Activated CD4-positive, alpha-beta memory T cell treated with anti-CD3 and anti-CD28 coated beads, Interleukin-2, amount 10 ng/mL, durations not matched to agents 7 days and 5 days (primary cell): ENCODE measurements at places on chromosomes 5 and 9. TPM values are rescaled to one million over a fixed set of nuclear protein-coding genes. Genes with fewer than 3 reads are reported as not detected.
A peak's percentile ranks its signal among the peaks of the same experiment; 100 is the strongest.

- peaks cover 2% of the 10 kb centered on the region for H3K4me1 ChIP-seq
- no peak overlapping the region for H3K4me3 ChIP-seq
- no peak overlapping the region for H3K27ac ChIP-seq
- no peaks in the 10 kb centered on the region for H3K27me3 ChIP-seq
Observed at GRCh38 chr5:141547921-141548320, 59.0 kb downstream of the PCDHGC5 start.

- H3K27me3 ChIP-seq, result peaks cover 21% of the 10 kb centered on the region
- no peak overlapping the region for H3K4me3 ChIP-seq
- no peak overlapping the region for H3K27ac ChIP-seq
Observed at GRCh38 chr9:36823466-36823865, 210.6 kb downstream of the PAX5 start.

The BAAT gene
- total RNA-seq, result not detected

The GARIN3 gene
- 0.13 TPM for total RNA-seq

DNA sequence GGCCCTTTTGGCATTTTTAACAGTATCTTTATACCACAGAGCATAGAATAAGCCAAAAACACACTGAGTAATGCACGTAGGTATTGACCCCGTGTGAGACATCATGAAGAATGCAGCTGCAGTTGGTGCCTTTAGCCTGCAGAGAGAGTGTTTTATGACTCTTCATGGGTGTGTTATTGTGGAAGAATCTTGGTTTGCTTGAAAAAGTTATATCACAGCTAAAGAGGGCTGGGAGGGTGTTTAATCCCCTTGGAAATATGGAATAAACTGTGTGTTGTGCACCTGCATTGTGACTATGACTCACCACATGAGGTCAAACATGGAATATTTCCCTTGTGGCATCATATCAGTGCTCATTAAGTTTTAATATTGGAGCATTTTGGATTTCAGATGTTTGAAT is 458.7 kb downstream of the CDH9 start:
- no peaks in the 10 kb centered on the region for H3K27me3 ChIP-seq
- no peak for DNase-seq
- no peaks in the 10 kb centered on the region for H3K36me3 ChIP-seq

- no peaks in the 10 kb centered on the region for H3K27me3 ChIP-seq
- H3K27ac ChIP-seq, result no peak overlapping the region
- H3K4me1 ChIP-seq, result no peaks in the 10 kb centered on the region
- no peaks in the 10 kb centered on the region for H3K36me3 ChIP-seq
Observed at GRCh38 chr9:11235061-11235460, 622.3 kb upstream of the PTPRD start.

GRCh38 chr5:155504606-155505005 is 491.1 kb downstream of the KIF4B start:
- no peaks in the 10 kb centered on the region for H3K27me3 ChIP-seq
- no peaks in the 10 kb centered on the region for H3K36me3 ChIP-seq
- DNase-seq, result no peak
- no peak overlapping the region for H3K27ac ChIP-seq

The NMUR2 gene
- total RNA-seq, result not detected

DNA sequence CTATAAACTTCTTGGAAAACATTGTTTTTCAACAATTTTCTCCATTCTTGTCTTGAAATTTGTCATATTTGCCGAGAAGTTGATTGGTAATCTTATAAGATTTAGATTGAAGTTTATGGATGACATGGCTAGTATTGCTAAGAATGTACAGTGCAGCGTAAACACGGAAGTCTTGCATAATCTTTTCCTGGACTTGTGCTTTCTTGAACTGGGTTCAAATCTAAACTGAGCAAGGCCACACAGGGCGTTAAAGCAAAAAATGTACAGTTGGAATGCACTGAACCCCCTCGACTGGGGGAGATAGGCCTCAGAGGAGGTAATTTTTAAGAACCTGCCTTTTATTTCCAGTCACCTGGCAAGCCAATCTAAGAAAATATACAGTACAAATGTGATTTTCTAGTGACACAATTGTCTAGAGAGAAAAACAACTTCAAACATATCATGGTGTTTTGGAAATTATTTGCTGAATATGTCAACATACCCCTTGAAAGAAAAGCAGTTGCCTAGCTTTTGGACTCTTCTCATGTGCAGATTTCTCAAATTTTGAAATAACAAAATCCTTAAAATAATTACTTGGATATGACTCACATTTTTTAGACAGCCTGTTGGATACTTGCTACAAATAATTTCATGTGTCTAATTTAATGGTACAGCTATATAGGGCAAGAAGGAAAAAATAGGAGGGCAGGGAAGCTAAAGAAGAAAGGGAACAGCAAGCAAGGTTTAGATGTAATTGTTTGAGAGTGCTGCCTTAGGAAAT is 18.5 kb upstream of the GAS1 start:
- no peak overlapping the region for H3K4me3 ChIP-seq
- peaks cover 4% of the 10 kb centered on the region for H3K27me3 ChIP-seq
- no peaks in the 10 kb centered on the region for H3K36me3 ChIP-seq
- no peak for DNase-seq

DNA sequence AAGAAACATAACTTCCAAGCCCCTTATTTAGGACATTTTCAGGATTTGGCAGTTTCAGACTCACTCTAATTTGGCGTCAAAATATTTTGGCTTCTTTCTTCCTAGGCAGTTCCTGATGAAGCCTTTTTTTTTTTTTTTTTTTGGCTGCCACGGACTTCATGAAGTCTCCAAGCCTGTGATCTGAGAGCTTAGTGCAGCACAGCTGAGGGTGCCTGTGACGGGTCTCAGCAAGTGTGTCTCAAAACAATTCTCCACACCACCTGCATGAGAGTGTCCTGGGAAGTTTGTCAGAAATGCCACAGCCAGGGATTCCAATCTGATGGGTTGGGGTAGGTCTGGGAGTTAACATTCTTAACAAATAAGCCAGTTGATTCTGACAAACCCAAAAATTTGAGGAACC is 6.0 kb upstream of the ESM1 start:
- H3K4me1 ChIP-seq, result peaks cover 56% of the 10 kb centered on the region
- no peak for DNase-seq
- peaks cover 3% of the 10 kb centered on the region for H3K27me3 ChIP-seq
- peaks cover 5% of the 10 kb centered on the region for H3K36me3 ChIP-seq

GRCh38 chr9:97480174-97480573 is 21.3 kb upstream of the TMOD1 start:
- peaks cover 34% of the 10 kb centered on the region for H3K36me3 ChIP-seq
- no peak overlapping the region for H3K27ac ChIP-seq
- no peaks in the 10 kb centered on the region for H3K4me1 ChIP-seq
- H3K4me3 ChIP-seq, result no peak overlapping the region
- no peaks in the 10 kb centered on the region for H3K27me3 ChIP-seq

DNA sequence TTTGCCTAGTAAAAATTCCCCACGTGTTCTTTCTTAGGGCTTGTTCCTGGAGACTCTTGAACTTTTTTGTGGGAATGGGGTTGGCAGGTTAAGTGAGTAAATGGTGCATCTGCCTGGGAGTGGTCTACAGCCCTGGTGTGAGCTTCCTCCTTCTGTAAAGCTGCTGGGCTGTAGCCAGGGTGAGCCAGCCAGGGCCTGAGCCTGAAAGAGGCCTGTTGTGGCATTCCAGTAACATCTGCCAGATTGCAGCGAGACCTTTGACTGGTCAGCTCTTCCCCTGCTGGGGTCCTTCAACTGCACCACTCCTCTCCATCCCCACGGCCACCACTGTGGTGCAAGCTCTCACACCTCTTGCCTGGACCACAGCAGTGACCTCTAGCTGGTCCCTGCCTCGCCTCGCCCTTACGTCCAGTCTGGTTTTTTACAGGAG is 47.5 kb downstream of the SLC22A5 start:
- no peaks in the 10 kb centered on the region for H3K27me3 ChIP-seq
- peaks cover 69% of the 10 kb centered on the region for H3K36me3 ChIP-seq
- H3K4me3 ChIP-seq, result no peak overlapping the region

GRCh38 chr5:2129568-2130272 is 247.0 kb upstream of the IRX4 start:
- H3K36me3 ChIP-seq, result no peaks in the 10 kb centered on the region
- no peaks in the 10 kb centered on the region for H3K27me3 ChIP-seq
- H3K4me1 ChIP-seq, result no peaks in the 10 kb centered on the region
- DNase-seq, result no peak
- H3K27ac ChIP-seq, result no peak overlapping the region

DNA sequence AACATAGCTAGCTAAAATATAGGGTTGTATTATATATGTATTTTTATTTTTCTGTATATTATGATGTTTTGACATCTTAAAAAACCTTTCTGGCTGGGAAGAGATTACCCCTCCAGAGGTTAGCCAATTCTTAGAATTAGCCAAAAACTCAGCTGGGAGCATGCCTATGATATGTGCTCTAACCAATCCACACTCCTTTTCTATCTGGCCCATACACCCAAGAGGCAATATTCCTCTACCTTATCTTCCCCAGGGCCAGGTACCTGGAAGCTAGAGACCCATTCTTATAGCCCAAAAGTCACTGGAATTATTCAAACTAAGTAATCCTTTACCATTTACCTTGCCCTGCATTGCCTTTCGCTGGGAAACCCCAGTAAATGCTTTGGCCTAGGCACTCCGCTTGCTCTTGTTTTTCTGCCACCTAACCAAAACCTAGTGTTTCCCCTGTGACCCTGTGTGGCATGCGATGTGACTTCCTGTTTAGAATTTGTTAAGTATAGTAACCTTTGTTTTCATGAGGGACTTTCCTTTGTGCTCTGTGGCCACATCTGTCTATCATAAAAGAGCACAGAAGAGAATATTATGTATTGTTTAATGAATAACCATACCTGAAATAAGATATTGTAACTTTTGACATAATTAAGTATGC is 37.4 kb downstream of the CSNK1G3 start:
- peak; percentile 69 for DNase-seq
- peaks cover 26% of the 10 kb centered on the region for H3K4me1 ChIP-seq

- no peaks in the 10 kb centered on the region for H3K36me3 ChIP-seq
- no peaks in the 10 kb centered on the region for H3K4me1 ChIP-seq
- no peak overlapping the region for H3K4me3 ChIP-seq
- no peak for DNase-seq
- no peak overlapping the region for H3K27ac ChIP-seq
Observed at GRCh38 chr9:37971108-37971459, 67.2 kb upstream of the SLC25A51 start.

The PDE6A gene
- not detected for total RNA-seq

DNA sequence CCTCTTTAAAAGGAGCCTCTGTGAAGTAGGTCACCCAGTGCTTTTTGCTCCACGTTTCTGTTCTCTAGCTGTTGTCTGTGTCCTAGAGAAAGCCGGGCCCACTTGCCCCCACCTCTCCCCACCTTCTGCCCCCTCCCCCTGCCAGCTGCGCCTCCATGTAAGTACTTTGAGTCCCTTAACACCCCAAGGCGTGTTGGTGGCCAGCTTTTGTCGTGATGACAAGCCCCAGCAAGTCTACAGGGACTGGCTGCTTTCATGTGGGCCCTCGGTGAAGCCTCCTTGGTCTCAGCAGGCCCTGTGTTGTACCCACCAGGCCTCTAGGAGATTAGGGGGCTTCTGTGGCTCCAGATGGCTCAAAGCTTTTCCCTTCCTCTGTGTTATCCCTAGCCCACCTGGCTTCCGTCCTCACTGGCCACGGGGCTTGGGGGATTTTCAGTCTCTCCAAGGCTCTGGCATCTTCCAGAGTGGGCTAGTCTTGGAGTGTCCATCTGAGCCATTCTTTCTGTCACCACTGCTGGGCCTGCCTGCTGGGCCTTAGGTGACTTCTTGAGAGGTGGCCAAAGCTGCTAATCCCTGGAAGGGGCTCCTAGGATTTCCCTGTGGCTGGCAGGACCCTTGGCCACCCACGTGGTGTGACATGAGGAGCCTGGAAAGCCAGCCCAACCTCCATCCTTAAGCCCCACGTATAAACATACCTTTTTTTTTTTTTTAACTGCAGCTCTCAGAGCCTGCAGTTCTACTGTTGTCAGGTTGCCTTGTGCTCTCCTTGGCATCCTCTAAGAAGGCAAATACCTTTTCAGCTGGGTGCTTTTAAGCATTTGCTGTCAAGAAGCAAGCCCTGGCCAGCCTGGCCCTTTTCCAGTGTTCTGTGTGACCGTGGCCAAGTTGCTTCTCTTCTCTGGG is 1.1 kb upstream of the NDST1 start:
- H3K27ac ChIP-seq, result no peak overlapping the region
- no peaks in the 10 kb centered on the region for H3K36me3 ChIP-seq

DNA sequence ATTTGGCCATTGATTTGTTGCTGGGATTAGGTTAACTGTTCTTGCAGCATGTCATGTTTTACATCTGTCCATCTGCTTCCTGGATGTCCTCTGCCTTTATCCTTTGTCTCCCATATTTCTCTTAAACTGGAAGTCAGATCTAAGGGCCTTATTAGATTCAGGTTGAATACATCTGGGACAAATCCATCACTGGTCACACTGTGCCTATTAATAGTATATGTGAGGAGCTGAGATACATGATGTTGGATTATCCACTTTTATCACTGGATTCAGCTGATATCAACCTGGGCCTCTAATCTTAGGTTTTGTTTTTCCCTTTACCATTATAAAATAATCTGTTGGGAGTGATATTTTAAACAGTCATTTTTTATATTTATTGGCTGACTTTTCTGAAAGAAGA is 41.8 kb upstream of the ROPN1L start:
- H3K4me1 ChIP-seq, result peaks cover 16% of the 10 kb centered on the region
- no peak overlapping the region for H3K4me3 ChIP-seq
- H3K27me3 ChIP-seq, result no peaks in the 10 kb centered on the region
- H3K36me3 ChIP-seq, result peaks cover 57% of the 10 kb centered on the region
- DNase-seq, result no peak

- H3K4me3 ChIP-seq, result no peak overlapping the region
- no peaks in the 10 kb centered on the region for H3K4me1 ChIP-seq
- no peaks in the 10 kb centered on the region for H3K27me3 ChIP-seq
- no peak overlapping the region for H3K27ac ChIP-seq
- no peaks in the 10 kb centered on the region for H3K36me3 ChIP-seq
Observed at GRCh38 chr9:107674721-107675277, 185.2 kb upstream of the KLF4 start.

DNA sequence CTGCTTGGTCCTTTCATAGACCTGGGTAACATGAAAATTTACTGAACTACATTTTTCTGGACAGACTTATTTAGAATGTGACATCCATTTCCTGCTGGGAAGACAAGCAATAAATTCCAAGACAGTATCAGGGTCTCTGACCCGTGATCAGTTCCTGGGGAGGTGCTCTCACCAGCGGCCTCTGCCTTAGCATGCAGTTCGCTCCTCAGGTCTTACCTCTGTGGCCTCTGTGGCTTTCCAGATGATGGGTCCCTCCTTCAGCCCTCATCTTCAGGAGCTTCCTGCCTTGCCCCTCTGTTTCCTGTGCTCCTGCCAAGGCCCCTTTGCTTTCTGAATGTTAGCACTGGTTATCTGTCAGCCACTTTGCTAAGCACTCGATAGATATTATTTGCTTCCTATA is 66.4 kb downstream of the CMYA5 start:
- DNase-seq, result no peak
- H3K4me1 ChIP-seq, result peaks cover 4% of the 10 kb centered on the region
- peaks cover 17% of the 10 kb centered on the region for H3K27me3 ChIP-seq
- H3K27ac ChIP-seq, result no peak overlapping the region
- no peaks in the 10 kb centered on the region for H3K36me3 ChIP-seq

The PDLIM4 gene
- total RNA-seq, result not detected

The SPINK7 gene
- not detected for total RNA-seq

The SH3GL2 gene
- not detected for total RNA-seq

GRCh38 chr9:125626187-125626586 is 80.8 kb downstream of the MAPKAP1 start:
- no peak overlapping the region for H3K4me3 ChIP-seq
- no peaks in the 10 kb centered on the region for H3K36me3 ChIP-seq
- peaks cover 4% of the 10 kb centered on the region for H3K4me1 ChIP-seq
- DNase-seq, result no peak
